ENCODE measurements at places on chromosomes 16 and 17.

DNA sequence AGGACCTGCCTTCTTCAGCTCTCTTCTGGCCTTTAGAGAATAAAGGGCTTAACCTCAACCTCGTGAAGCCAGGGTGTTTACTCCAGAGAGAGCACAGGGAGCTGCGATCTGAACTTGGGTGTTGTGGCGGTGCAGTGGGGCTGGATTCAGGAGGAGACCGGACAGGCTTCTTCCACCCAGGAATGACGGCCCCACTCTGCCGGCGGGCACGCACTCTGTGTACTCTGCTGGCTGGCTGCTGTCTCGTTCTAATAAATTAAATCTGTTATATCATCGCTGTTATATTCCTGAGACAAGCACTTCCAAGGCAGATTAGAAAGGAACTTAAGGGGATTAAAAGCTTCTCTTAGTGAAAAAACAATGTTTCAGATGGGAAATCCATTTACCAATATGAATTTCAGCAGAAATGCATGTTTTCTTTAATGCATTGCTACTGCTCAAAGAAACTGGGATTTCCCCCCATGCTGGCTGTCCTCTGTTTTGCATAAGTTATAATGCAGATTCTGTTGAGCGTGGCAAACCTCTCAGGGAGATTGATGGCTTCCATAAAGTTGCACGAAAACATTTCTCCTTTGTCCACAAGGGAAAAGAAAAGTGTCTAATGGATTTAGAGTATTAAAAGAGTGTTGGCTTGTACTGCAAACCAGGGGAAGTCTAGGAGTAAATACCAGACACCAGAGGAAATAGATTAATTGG, 168.6 kb upstream of the IRX3 start:
- no peak for DNase-seq

GRCh38 chr16:88023786-88024185, 72.6 kb downstream of the BANP start:
- no peak for DNase-seq

DNA sequence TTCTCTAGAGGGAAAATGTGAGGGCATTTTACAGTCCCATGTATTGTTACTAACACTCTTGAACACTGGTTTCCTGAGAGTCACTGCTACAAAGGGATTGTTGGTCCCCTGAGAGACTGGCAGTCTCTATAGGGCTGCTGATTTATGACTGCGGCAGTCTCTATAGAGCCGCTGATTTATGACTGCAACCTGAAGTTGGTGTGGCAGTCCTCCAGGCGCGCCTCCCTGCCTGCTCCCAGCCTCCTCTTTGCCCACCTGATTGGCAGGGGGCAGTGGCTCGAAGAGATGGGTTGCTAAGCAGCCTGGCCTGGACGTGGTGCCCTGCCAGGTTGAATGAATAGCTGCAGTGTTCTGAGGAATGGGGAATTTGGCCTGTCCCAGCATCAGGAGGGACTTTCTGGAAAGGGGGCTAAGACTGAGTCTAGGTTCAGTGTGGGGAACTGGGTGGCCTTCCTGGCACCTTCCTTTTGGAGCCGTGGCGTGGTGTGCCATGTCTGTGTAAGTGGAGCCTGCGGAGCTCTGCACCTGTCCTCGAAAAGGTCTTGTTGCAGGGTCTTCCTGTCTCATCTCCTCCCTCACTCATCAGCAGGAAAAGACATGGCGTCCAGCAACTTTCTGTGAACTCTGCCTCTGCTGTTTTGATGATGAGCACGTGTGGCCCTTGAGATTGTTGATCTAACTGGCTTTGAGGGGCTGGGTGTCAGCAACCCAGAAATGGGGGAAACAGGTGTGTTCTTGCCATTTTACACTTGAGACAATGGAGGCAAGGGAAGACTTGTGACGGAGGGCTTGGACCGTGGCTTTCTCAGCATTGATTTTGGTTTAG, 24.9 kb downstream of the SAP30BP start:
- no peak for DNase-seq

- no peak for DNase-seq
Measured at GRCh38 chr17:66713533-66714042, 121.3 kb upstream of the CACNG5 start.

DNA sequence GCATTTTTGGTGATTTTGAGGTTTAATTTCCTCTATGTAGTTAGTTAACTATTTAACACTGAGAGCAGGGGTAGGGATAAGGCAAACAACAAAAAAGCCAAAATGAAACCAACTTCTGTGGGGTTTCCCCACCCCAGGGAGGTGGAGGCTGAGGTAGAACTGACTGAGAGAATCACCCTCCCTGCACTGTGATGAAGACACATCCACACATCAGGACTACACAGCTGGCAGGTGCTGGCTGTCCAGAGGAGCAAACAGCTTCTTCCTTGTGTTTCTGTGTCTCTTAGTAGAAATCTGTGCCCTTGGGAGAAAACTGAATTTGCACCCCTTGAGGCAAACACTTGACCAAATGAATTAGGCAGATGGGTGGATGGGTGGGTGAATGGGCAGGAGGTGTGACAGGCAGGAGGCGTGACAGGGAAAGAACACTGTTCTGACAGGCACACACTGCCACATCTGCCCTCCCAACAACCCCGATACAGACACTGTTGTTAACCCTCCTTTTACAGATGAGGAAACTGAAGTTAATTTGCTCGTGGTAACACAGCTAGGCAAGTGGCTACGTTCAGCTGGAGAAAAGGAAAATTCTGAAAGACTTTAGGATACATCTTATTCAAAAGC, 62.9 kb upstream of the AMZ2 start:
- DNase-seq = no peak

- no peak for DNase-seq
Measured at GRCh38 chr16:87196231-87196630, 121.0 kb downstream of the C16orf95 start.

GRCh38 chr16:47072158-47072557, 71.6 kb downstream of the NETO2 start:
- DNase-seq = no peak

DNA sequence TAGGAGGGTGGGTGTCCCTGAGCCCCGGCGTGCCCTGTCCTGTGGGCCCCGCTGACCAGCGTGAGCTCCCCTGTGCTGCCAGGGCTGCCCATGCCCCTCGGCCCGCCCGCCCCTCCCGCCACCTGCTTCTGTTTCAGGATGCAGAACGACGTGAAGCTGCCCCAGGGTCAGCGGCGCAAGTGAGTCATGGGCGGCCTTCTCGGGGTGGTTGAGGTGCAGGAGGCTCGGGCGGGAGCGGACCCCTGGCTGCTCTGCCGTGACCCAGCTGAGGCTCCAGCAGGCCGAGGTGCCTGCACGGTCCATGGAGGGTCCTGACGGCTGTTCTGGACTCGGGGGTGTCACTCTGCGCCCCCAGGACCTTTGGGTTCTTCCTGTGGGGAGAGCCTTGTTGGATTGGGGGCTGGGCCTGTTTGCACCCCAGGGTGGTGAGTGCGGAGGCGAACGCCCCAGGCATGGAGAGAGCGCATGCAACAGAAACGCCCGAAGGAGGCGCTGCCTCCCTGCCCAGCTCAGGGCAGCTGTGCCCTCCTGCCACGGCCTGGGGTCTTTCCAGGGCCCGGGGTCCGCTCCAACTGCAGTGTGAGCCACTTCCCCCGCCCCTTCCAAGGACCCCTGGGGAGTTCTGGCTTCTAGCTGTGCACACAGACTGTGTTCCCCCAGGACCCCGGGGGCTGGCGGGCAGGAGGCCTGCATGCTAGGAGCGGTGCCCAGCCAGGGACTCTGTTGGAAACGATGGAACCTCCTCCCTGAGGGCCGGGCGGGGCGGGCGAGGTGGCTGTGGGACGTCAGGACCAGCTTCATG, 4.0 kb downstream of the SLC25A10 start:
- DNase-seq = no peak

DNA sequence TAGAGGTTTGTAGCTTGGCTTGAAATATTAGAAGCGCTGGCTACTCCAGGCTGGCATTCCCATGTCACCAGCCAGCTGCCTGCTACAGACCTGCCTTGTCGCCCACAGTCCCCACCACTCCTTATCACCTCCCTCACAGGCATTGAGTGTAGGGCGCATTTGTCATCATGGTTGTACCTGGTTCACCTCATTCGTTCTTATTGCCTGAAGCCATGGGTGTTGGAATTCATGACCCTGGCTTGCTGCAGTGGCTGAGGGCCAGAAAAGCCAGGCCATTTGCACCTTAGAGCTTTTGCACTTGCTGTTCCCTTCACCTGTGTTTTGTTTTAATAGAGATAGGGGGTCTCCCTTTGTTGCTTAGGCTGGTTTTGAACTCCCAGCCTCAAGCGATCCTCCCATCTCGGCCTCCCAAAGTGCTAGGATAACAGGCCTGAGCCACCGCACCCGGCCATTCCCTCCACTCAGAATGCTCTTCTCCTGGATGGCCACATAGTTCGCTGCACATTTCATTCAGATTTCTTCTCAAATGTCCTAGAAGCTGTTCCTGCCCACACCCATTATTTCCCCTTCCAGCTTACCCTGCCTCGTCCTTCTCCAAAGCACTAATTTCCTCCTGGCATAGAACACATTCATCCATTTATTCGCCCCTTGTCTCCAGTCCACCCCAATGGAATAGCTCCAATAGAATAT, 97.6 kb downstream of the C16orf78 start:
- DNase-seq = no peak

DNA sequence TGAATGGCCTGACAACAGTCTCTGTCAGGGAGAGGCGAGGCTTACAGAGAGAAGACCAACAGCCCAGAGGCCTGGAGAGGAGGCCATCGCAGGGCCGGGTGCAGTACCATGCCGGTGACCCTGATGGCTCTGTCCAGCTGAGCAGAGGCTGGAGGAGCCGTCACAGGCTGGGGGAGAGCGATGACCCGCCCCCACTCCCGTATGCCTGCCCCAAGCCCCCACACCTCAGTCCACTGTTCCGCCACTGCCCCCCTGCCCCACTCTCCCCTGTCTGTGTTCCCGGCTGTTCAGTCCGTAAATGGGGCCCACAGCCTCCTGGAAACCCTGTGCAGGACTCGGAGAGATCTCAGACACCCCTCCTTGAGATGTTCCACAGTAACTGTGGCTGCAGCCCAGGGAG, 12.8 kb upstream of the FAM83G start:
- no peak for DNase-seq

Measured in activated T-helper 1 cell treated with anti-CD3 and anti-CD28 coated beads, Interleukin-2, amount 50 U/mL, for 16 hours (primary cell).